ENCODE measurements at places on chromosomes 11 and 22.

GRCh38 chr22:27740202-27740748, 61.3 kb downstream of the MN1 start:
- no peak for DNase-seq

- no peak for DNase-seq
Measured at GRCh38 chr11:118581057-118581456, 8.8 kb downstream of the ARCN1 start.

GRCh38 chr11:27381238-27381666, 18.2 kb upstream of the CCDC34 start:
- DNase-seq: no peak

GRCh38 chr11:128302425-128303186, 284.8 kb downstream of the ETS1 start:
- no peak for DNase-seq

DNA sequence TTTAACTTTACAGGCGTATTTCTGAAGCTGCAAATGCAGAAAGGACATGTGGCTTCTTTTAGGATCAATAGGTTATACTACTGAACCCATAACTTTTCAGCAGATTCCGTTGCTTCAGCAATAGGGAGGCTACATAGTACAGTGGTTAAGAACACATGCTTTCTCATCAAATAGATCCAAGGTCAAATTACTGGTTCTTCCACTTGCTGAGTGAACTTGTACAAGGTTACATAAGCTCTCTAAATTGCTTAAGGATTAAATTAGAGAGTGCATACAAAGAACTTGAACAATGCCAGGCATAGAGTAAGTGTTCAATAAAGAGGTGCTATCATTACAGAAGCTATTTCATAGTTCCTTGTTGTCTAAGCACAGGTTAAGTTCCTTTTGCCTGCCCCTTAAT, 129.6 kb downstream of the BARX2 start:
- DNase-seq: no peak

DNA sequence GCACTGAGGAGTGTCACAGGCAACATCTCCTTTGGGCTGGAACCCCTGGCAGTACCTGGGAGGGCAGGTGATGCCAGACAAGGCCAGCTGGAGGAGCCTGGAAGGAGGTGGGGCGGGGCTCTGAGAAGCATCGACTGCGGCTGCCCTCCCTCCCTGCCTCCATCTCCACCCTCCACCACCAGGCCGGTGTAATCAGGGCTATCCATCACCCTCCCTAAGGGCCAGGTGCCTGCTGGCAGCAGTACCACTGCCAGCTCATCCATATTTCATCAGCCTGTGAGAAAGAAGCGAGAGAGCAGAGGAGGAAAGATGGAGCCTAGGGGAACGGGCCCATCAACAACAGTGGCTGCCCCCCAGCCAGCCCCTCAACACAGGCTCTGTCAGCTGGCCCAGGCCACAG, 51.4 kb upstream of the RASD2 start:
- no peak for DNase-seq

- DNase-seq: no peak
Measured at GRCh38 chr22:50078761-50079160, 6.5 kb downstream of the MLC1 start.

DNA sequence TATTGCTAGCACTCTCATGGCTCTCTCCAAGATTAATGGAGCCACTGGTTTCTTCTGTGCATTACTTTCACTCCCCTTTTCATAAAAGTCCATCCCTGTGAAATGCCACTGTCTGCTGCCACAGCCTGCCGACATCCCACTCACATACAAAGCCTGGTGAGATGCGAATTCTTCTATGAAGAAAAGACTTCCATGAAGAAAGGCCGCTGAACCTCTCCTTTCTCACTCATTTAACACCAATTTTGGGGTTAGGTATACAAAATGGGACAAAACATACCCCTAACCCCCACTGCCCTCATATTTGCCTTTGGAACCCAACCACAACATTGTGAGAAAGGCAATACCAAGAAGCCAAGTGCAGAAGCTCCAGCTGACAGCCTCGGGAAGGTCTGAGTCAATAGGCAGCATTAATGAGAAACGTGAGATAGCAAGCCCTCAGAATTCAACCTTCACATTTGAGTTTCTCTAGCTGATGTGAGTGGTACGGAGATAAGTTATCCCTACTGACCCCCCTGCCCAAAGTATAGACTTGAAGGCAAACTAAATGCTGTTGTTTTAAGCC, 156.4 kb downstream of the ATG16L2 start:
- no peak for DNase-seq

DNA sequence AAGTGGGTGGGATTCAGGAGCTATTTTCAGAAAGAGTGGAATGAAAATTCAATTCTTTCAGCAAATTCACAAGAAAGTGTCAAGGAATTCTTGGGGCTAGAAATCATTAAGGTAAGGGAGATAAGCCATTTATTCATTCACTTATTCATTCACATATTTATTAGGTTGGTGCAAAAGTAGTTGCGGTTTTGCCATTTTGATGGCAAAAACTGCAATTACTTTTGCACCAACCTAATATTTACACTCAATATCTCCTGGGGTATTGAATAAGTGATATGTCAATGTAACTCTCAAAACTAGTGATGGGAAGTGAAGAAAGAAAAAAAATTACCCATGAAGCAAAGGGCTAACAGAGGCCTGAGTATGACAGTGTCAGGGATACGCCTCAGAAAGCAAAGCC, at the start of gene OR10W1:
Gene OR10W1 (minus strand): TSS at position 119 of the 400 bp plus-strand sequence. CDS start 402 bp downstream, outside the sequence.
- DNase-seq: no peak

- peak; percentile 10 for DNase-seq
Measured at GRCh38 chr11:83778596-83778995, 492.4 kb upstream of the CCDC90B start.

Data from ELR (cell line).